GM06990 (cell line): ENCODE measurements at places on chromosomes 16 and 17.

GRCh38 chr17:70936724-70937123, 767.4 kb downstream of the KCNJ2 start:
- DNase-seq, result no peak

- no peak for DNase-seq
Measured at GRCh38 chr16:3046641-3047386, 453 bp downstream of the MMP25 start.

DNA sequence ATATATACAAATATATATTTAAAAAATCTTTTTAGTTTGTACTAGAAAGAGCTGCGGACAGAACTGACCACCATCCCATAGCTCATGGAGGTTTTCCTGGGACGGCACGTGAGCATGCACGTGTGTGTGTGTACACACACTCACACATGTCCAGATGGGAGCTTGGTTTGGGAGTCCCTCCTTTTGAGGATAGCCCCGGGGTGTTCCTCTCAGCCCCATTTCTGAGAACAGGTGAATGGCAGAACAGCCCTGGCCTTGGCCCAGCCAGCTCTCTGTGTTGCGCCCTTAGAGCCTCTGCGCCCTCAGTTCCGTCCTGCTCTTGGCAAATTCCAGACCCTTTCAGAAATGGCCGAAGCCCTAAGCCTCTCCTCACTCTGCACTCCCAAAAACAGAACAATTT, 70.1 kb downstream of the AMFR start:
- no peak for DNase-seq

- DNase-seq, result no peak
Measured at GRCh38 chr17:21177854-21178600, 35.9 kb downstream of the TMEM11 start.

- DNase-seq, result no peak
Measured at GRCh38 chr17:17079761-17080160, 37.5 kb downstream of the MPRIP start.

DNA sequence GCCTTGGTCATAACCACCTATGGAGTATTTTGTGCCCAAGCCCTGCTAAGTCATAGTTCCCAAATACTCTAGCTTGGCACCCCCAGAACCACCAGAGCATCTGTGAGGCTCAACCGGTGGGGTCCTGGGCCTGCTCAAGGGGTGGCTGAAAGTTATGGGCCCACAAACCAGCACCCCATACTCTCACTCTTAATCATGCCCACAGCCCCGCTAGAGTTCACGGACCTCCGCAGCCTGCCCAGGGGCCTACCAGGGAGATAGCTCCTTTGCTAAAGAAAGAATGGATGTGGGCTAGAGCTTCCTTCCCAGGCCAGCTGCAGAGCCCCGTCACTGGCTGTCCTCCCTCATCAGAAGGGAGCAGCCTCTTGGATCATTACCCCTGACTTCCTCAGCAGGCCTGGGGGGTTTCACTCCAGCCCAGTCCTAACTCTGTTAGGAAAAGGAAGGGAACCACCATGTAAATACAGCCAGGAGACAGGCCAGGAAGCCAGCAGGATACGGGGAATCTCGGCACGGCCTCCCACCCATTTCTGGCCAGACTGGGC, 1.4 kb downstream of the GIT1 start:
- no peak for DNase-seq

- no peak for DNase-seq
Measured at GRCh38 chr16:25081702-25082101, 29.8 kb upstream of the LCMT1 start.

DNA sequence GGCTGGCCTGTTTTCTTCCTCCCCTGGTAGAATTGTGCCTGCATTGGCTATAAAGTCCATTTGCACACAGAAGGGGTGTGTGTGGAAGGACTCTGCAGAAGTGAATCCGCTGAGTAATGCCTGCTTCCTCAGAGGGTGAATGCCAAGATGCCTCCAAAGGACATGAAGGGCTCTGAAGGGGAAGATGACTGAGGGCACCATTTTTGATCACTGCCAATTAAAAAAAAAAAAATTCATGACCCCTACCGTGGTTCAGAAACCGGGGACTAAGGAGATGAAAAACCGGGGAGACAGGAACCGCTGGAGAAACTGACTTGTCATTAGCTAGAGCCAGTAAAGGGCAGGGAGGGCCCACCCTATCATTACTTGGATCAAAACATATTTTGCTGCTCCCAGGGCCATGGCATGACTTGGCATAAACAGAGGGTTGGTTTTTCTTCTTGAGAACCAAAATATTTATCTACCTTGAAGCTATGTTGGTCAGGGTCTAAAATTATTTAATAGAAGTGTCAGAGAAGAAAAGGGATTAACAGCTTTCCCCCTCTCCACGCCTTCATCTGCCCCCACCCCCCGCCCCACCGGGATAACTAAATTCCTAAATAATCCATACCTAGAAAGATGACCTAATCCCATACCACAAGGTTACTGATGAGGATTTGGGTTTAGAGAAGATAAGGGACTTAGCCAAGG, 3.6 kb upstream of the USP7 start:
- no peak for DNase-seq

GRCh38 chr16:34078691-34079090, 619.3 kb downstream of the TP53TG3F start:
- DNase-seq, result no peak

GRCh38 chr17:4463818-4464476, 30.2 kb downstream of the SPNS3 start:
- DNase-seq, result no peak

DNA sequence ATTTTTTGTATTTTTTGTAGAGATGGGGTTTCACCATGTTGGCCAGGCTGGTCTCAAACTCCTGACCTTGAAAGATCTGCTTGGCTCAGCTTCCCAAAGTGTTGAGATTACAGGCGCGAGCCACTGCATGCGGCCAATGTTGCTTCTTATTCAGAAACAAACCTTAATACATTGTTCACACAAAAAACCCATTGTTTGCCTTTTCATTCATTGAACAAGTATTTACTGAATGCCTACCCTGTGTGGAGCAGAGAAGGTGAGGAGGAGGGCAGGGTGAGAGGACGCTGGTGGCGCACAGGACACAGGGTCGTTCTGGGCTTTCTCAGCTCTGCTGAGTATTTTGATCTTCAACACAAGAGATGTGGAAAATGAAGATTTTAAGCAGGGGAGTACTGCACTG, 8.0 kb upstream of the KRT23 start:
- DNase-seq, result no peak

GRCh38 chr17:35749560-35750412, 3.3 kb downstream of the GAS2L2 start:
- no peak for DNase-seq

DNA sequence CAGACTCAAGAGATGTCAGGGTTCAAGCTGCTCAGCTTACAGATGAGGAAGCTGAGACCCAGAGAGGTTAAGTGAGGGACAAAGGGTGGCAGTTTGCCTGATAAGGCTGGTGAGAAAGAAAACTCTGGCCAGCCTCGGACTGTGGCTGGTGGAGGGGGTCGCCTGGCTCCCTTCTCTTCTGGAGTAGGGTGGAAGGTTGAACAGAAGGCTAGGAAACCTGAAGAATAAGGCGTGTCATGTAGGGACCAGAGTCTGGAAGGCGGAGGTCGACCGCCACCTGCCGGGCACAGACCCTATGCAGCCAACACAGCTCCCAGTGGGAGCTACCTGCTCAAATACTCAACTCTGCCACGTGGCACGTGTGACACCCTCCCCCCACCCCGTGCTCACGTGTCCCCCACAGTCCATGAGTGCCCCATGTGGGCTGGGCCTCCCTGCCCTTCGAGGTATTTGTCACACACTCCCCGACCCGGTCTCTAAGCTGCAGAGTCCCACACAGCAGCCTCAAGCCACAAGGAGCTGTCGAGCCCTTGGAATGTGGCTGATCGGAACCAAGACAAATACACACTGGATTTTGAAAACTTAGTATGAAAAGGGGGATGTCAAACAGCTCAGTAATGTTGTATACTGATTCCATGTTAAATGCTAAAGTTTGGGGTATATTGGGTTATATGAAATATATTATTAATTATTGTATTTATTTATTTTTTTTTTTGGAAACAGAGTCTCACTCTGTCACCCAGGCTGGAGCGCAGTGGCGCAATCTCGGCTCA, 11.8 kb downstream of the HID1 start:
- peak; percentile 81 for DNase-seq
